NCI-H1105 (cell line): ENCODE measurements at places on chromosomes 11 and 22.

GRCh38 chr11:21634491-21634890, 558.4 kb upstream of the ANO5 start:
- DNase-seq, result no peak

DNA sequence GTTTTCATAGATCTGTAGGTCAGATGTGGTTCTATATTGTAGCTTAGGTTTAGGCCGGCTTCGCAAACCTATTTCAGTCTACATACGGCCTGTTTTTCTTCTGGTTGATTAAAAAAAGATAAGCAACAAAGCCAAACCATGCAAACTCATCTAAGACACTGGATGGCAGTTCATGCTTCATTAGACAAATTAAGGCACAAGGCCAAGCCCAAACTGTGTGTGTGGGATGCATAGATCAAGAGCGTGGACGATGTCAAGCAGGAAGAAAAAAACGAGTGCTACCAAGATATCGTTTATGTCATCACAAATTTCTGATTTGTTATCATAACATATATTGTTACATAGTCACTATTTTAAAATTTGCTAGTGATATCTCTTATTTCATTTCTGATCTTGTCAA, 357.6 kb upstream of the KIRREL3 start:
- no peak for DNase-seq

DNA sequence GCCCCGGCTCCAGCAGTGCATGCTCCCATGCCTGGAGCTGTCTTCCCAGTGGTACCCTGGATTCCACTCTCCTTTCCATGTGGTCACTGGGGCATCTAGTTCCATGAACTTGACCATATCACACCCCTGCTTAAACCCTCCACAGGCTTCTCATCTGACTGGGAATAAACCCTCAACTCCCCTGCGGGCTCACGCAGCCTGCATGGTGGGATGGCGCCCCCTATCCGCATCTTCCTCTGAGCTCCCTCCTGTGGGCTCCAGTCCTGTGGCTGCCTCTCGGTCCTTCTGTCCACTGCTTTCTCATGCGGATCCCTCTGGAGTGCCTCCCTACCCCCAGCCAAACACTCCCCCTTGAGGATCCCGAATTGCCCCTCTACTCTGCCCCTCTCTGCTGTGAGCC, 41.4 kb upstream of the TTLL12 start:
- no peak for DNase-seq

GRCh38 chr11:116420770-116421528, 351.8 kb downstream of the BUD13 start:
- no peak for DNase-seq

- DNase-seq, result no peak
These were observed 6.7 kb upstream of the SCARF2 start for GRCh38 chr22:20444325-20444724.
